Activated naive CD4-positive, alpha-beta T cell treated with anti-CD3 and anti-CD28 coated beads, Interleukin-2, amount 50 U/mL, for 72 hours (primary cell): ENCODE measurements at places on chromosomes 2 and 18. TPM values are rescaled to one million over a fixed set of nuclear protein-coding genes. Genes with fewer than 3 reads are reported as not detected.

DNA sequence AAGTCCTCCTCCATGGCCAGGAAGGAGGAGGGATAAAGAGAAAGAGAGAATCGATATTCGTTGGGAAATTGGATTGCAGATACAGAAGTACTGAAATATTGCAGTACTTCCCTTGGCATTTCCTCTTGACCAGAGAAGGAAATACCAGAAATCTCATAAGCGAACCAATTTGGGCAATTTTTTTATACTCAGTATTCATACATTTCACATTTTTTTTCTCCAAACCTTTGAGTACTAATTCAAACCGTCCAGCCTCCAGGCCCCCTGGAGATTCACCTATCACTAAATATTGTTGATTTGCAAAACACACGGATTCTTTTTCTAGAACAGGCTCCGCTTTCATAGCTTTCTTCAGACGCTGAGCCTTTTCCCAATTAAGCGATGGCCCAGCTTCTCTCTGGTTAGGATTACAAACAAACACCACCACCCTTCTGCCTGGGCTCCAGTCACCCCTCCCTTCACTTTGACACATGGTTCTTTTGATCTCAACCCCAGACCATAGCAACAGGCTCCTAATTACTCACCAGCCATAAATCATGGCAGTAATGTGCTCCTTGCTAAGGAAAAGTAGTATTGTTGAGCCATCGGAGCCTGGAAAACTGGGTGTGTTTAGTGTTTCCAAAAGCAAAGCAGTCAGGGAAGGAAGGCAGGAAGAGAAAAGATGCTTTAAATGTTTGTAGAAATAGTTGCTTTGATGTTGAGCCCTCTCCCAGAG is 138.4 kb upstream of the CCDC68 start:
- DNase-seq: no peak

- no peak for DNase-seq
These were observed 43.2 kb upstream of the MRPL33 start for GRCh38 chr2:27728081-27728858.

DNA sequence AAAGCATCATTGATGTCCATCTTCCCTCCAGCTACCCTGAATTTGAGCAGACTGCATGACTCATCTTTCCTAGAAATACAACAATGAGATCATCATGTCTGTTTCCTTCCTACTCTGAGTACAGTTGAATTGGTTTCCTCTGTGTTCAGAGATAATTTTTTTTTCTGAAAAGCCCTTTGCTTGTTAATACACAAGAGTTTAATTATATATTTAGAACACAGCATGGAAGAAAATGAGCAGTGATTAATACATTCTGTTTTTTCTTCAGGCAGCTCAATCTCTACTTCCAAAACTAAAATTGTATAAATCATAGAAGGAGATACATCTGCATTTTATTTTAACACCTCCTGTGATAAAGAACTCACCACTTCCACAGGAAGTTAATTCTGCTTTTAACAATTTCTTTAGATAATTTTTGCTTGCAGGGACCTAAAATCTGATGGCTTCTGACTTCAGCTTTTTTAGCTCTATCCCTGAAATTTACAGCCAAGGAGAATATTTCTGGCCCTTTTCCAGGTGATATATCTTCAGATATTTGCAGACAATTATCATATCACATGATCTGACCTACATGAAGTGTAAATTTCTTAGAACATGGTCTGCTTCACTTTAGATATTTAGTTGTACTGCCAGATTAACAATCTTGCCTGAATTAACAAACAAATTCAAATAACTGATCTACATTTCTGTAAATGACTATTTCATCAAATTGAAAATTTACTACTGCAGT is 249.0 kb downstream of the TRIB2 start:
- DNase-seq: no peak

- DNase-seq: no peak
These were observed 52.4 kb downstream of the ITSN2 start for GRCh38 chr2:24307961-24308360.

GRCh38 chr2:18396329-18397010 is 164.0 kb downstream of the RDH14 start:
- no peak for DNase-seq

The DNER gene
- total RNA-seq: not detected

The MEP1B gene
- total RNA-seq: 0.35 TPM

The ATG9A gene
- total RNA-seq: 80.6 TPM
